Spinal cord (tissue), 10 donors: ENCODE measurements at places on chromosomes 7 and 10.

DNA sequence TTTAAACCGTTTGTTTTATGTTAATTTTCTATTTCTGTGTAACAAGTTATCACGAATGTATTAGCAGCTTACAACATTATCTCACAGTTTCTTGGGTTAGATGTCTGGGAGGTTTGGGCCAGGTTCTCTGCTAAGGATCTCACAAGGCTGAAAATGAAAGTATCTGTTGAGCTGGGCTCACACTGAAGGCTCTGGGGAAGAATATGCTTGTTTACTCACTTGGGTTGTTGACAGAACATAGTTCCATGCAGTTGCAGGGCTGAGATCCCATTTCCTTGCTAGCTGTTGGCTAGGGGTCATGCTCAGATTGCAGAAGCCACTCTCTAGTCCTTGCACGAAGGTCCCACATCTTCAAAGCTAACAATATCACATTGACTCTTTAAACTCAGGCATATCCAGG, 266.6 kb upstream of the GNAI1 start:
- DNase-seq: no peak

- DNase-seq: no peak
These were observed 15.5 kb downstream of the CYP3A4 start for GRCh38 chr7:99768471-99768870.

DNA sequence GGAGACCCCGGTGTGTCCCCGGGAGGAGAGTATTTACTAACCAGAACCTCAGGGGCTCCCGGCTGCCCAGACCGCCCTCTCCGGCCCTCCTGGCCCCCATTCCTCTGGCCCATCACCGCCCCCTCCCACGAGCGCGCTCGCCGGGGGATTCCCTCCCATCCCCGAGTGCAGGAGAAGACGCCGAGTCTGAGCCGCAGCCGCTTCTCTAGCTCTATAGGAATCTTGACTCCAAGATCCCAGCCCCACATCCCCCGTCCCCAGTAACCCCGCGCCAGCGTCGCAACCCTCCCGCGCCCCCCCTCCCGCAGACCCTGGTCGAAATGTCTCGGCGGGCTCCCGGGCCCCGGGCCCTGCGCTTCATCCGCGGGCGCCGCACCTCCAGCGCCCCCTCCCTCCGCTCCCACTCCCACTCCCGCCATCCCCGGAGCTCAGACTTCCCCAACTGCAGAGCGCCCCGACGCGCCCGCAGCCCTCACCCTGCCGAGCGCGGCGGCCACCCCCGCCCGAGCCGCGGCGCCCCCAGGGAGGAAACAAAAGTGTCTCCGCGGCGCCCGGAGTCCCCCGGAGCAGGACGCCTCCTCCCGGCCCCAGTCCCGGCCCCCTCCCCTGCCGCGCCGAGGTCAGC, 541 bp downstream of the ELMO1 start:
- DNase-seq: no peak

GRCh38 chr7:152436111-152436930, 518 bp upstream of the KMT2C start:
- peak; percentile 90 for DNase-seq

- DNase-seq: no peak
These were observed 16.7 kb downstream of the VIPR2 start for GRCh38 chr7:159127691-159128642.

- no peak for DNase-seq
These were observed 77.9 kb upstream of the PLXNA4 start for GRCh38 chr7:132654150-132654549.

- no peak for DNase-seq
These were observed 5.4 kb upstream of the INPP5A start for GRCh38 chr10:132532179-132532578.

GRCh38 chr7:148304456-148304855, 286.1 kb upstream of the C7orf33 start:
- DNase-seq: no peak

DNA sequence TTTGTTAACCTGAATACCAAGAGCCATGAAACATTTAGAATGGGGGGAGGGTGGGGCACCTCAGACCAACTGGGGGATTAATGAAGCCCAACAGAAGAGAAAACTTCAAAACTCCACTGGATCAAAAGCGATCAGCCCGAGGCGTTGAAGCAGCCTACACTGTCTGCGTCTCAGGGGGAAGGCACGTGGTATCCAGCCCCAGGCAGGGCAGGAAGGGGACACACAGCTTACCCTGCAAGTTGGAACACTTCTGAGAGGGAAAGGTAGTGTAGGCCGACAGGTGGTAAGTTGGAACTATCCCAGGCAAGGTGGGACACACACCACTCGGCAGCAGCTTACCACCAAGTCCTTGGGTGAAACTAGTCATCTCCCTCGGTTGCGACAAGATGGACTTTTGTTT, 102.9 kb downstream of the TAX1BP1 start:
- DNase-seq: no peak

GRCh38 chr10:26805567-26806245, 55.1 kb downstream of the ABI1 start:
- peak; percentile 68 for DNase-seq

- DNase-seq: no peak
These were observed 11.8 kb downstream of the MET start for GRCh38 chr7:116683786-116684185.

DNA sequence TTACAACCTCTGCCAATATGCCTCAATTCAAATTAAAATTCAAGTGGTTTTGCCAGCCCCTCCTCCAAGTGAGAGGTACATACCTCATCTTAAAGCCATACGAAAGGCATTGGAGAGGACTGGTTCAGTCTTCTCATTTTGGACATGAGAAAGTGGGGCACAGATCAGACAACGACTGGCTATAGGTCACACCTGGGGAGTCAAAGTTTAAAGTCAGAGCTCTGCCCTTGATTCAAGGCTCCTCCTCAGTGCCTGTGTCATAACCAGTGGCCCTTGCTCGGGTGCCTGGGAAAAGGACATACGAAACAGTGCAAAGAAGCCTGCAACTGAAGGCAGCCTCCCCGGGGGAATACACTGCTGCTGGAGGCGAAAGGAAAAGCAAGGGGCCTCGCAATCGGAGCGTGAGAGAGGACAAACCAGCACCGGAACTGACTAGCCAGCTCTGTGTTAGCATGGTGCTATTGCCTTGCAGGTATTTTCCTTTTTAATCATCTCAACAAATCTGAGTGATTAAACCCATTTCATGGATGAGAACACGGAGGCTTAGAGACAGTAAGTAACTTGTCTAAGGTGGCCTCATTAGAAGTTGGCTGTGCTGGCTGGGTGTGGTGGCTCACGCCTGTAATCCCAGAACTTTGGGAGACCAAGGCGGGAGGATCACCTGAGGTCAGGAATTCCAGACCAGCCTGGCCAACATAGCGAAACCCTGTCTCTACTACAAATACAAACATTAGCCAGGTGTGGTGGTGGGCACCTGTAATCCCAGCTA, 1.1 kb upstream of the MTPAP start:
- no peak for DNase-seq

GRCh38 chr7:55644567-55644966, 72.3 kb upstream of the VOPP1 start:
- no peak for DNase-seq

DNA sequence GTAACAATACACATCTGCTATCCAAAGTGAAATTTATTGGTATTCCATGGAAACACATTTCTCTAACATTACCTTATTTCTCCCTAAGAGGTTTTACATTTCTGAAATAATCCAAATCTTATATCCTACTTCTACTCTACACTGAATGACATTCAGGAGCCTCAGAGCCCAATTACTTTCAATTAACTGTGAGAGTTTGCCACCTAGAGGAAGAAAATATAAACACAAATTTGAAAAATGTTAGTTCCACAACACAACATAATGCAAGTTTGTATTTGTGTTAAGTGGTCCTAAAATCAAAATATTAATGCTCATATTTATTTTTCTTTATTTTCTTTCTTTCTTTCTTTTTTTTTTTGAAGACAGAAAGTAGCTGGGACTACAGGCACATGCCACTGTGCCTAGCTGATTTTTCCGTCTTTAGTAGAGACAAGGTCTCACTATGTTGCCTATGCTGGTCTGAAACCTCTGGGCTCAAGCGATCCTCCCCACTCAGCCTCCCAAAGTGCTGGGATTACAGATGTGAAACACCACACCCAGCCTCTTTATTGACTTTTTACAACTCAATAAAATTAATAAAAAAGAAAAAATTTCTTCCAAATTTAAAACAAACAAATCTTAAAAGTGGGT, 46.0 kb downstream of the ATAD1 start:
- DNase-seq: peak; percentile 12

DNA sequence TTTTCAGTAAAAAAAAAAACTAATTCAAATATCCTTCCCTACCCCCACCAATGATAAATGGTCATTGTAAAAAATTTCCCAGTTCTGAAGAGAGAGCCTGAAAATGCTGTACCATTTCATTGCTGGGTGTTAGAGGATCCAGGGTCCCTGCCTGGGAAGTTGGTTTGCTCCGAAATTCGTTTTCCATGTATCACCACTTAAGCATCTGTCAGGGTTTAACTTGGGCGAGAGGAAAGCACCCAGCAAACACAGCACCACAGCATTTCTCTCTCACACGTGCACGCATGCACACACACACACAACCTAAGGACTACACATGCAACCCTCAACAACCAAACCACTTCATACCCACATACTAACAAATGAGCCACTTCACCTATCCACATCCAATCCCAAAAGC, 42.1 kb upstream of the EMX2 start:
- DNase-seq: no peak

DNA sequence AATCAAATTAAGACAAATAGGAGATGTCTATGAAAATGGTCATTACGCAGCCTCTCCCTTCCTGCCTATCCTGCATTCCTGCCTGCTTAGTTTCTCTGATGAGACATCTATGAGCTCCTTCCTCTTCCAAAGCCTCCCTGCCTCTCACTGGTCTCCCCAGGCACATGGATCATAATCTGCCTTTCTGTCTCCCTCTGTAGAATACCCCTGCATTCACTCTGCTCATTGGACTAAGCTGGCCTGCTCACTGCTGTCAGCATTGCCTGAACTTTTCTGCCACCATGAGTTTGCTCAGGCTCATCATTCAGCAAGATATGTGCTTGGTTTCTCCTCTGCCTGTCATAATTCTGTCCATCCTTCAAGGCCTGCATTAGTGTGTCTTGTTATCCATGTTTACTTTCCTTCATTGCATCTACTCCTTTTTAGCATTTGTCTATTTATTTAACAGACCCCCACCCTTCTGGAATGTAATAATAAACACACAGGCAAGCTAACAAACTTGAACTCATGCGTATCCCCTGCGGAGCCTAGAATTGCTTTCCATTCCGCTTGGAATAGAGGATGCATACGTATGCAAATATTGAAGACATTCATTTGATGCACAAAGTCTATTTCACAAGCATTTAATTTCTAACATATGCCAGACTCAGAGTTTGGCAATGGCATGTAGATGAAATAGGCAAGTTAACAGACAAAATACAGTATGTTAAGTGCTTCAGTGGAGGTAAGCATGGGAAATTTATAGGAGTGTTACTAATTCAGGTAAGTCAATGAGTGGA, 88.3 kb downstream of the PTPRZ1 start:
- no peak for DNase-seq

- DNase-seq: no peak
These were observed 65.1 kb upstream of the PHF14 start for GRCh38 chr7:10908600-10908999.

DNA sequence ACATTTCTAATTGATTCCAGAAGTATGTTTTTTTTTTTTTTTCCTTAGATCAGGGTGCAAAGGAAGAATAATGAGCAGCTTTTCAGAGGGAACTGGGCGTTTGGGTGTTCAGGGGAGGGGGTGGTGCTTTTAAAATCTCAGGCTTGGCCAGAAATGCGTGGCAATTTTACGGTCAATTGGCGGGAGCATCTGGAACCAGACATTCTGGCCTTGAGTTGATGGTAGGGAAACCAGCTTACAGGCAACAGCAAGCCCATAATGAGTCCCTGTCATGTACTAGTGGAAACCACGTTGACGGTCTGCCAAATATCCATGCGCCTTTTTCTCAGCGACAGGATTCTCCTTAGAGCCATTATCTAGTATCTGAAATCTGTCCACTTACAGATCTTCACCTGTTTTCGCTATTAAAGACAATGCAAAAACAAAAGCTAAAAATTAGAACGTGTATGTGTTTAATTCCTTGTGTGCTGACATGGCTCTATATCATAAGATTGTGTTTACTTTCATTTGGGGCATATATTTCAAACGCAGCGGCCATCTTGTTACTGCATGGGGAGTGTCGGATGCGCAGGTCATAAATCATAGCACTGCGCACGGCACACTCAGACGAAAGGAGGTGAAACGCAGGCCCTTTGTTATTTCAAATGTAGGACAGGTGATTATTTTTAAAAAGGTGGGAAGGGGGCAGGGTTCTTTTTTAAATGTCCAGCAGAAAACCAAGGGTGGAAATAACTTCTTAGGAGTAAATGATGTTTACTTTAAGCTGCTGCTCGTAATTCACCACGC, 209.2 kb downstream of the AGMO start:
- DNase-seq: no peak

- DNase-seq: no peak
These were observed 763.7 kb upstream of the MBL2 start for GRCh38 chr10:53536322-53536721.

DNA sequence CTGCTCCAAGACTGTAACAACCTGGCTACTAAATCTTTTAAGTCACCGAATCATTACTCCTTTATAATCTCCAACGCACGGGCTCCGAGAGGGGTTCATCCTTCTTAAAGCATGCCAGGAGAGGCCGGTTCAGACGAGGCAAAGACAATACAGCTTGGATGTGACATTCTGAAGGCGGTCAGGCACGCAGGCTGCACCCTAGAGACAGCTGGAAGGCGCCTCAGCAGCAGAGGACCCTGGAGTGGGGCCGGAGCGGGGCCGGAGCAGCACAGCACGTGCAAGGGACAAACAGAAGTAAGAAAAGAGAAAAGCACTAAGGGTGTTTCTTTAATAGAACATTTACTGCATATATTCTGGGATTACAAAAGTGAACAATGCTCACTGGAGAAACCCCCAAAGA, 97.8 kb upstream of the PPP2R2D start:
- DNase-seq: no peak

DNA sequence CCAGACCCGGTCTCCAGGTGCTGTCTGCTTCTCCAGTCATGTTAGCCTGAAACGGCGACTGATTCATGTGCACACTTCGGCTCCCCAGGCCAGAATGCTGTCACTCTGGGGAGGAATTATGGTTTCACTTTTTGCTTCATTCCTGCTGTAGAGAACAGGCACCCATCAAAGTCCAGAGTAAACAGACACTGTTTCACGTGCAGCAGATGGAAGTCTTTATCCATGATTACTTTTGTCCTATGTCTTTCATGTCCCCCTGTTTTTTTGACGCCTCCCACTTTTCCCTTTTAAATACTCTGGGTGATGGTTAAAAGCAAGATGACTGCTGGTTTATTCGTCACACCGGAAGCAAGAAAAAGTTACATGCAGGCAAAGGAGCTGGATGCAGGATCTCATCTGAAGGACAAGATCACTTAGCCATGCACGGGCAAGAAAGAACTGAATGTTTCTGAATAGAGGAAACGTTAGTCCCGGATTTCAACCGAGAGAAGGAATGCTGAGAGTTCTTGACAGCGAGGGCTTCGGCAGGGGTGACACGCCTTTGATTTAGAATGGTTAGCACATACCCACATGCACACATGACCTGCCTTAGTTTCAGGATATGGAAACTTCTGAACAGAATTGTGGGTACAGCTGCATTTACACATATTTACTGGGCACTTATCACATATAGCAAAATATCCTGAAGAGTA, 250.0 kb upstream of the KLF6 start:
- no peak for DNase-seq

- no peak for DNase-seq
These were observed 33.6 kb downstream of the WAC start for GRCh38 chr10:28566458-28567015.

GRCh38 chr10:85598646-85599045, 767.9 kb downstream of the GRID1 start:
- DNase-seq: no peak
